ENCODE measurements at places on chromosomes 1 and 21.
A peak's percentile ranks its signal among the peaks of the same experiment; 100 is the strongest.

DNA sequence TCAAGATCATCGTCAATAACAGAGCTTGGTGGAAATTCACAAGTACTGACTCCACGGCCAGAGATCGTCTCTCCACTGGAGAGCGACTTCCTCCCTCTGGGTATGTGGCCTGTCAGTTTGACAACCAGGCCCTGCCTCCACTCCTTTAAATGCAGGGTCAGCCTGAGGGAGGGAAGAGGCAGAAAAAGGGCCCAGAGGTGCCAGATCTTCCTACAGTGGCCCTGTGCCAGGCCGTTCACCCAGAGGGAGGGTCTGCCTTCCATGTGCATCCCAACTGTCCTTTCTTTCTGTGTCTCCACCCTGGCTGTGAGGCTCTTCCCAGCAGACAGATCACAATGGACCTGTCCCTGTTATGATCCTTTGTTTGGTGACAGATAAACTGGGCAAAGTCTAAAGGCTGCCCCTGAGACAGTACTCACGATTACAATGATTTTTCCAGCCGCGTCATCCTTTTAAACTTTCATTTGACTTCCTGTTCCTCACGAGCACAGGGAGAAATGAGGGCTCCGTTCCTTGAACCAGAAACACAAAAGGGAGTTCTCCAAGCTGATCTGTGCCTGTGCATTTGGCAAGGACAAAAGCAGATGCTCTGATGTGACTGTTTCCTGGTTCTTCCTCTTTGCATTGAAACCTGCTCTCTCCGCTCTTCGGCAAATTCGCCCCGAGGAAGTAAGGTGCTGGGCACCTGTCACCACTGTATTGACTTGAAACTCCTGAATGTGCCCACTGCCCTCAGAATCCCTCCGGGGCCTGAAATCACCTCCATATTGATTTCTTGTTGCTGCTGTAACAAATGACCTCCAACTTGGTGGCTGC, 126.7 kb downstream of the PGBD5 start:
- DNase-seq: no peak

GRCh38 chr21:38436341-38436740, 61.9 kb downstream of the ERG start:
- DNase-seq: no peak

DNA sequence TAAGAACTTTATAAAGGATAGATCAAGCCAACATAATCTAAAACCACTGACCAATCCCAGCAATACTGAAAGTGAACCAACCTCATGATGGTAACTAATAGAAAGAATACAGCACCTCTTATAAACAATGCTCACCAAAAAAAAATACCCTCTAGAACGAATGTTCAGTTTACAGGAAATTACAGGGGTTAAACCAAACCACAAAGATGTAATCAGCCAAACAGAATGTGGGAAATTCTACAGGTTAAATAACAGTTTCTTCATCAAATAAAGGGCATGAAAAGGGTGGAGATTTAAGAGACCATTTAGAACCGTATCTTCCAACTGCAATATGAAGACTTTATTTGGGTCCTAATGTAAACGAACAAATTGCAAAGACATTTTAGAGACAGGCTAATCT, 30.4 kb downstream of the ARID4B start:
- no peak for DNase-seq

DNA sequence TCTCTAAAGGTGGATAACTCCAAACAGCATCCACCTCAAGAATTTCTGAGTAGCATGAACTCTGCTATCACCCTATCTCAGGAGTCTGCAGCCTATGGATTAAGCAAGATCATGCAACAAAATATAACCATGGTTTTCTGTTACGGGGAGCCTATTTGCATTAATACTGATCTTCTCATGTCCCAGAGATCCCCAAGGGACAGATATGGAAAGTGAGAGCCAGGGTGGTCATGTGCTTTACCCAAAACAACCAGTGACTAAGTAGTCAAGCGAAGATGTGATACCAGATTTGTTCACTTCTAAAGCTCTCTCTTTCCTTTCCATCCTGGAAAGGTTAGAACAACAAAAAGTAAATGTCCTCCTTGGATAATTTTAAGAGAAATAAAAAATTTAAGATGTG, 125.1 kb downstream of the PRRX1 start:
- DNase-seq: no peak

- no peak for DNase-seq
These were observed 188.7 kb upstream of the ATP1B1 start for GRCh38 chr1:168917796-168918195.

- peak; percentile 97 for DNase-seq
These were observed 359.0 kb upstream of the PTBP2 start for GRCh38 chr1:96362623-96363022.

GRCh38 chr1:59411147-59411546, 114.3 kb downstream of the FGGY start:
- DNase-seq: no peak

GRCh38 chr21:15744926-15745325, 15.1 kb downstream of the USP25 start:
- no peak for DNase-seq

DNA sequence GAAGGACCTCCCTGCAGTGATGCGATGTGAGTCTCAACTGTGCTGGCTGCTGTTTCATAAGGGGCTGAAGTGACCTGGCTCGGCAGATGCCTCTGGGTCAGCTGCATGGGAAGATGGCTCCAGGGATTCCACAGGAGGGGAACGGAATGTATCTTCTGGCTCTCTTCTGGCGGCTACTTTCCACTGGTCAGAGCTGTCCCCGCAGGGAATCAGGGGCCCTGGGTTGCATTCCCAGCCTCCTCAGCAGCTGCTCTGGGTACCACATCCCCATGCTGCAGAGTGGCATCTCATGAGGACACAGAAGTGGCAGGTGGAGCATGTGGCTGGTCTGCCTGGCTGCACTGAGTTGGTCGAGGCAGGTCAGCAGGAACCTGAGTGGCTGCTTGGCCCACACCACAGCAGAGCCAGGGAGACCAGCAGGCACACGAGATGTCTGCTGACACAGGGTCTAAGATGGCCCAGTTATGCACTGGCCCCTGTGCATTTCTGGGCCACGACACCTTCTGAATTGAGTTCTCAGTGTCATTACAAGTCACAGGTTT, 42.8 kb downstream of the POFUT2 start:
- DNase-seq: no peak

GRCh38 chr1:116854403-116854690, 55.4 kb upstream of the PTGFRN start:
- DNase-seq: no peak

- no peak for DNase-seq
These were observed 26.6 kb downstream of the KRTAP24-1 start for GRCh38 chr21:30256100-30256499.

GRCh38 chr1:163610486-163610885, 288.7 kb downstream of the NUF2 start:
- DNase-seq: no peak

GRCh38 chr21:32238063-32238462, 40.8 kb downstream of the MIS18A start:
- DNase-seq: no peak

GRCh38 chr1:115065021-115065420, 24.3 kb downstream of the TSPAN2 start:
- no peak for DNase-seq

- DNase-seq: no peak
These were observed 64.3 kb downstream of the ZNF644 start for GRCh38 chr1:90957497-90957896.

DNA sequence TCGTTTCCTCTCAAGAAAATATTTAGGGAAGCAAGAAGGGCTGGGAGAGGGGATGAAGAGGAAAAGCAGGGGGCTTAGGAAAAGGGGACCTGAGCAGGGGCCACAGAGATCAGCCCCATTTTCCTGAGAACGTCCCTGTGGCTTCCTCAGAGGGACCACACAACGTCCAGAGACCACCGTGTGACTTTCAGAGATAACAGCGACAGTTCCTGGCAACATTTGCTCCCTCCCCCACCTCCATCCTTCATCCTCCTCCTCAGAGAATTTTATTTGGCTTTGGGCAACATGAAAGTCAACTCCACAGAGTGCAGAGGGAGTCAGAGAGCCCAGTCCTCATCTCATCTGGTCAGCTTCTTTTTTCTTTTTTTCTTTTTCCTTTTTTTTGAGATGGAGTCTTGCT, 50.9 kb downstream of the RUNX1 start:
- DNase-seq: no peak

GRCh38 chr1:36906555-36906954, 127.8 kb downstream of the GRIK3 start:
- no peak for DNase-seq

DNA sequence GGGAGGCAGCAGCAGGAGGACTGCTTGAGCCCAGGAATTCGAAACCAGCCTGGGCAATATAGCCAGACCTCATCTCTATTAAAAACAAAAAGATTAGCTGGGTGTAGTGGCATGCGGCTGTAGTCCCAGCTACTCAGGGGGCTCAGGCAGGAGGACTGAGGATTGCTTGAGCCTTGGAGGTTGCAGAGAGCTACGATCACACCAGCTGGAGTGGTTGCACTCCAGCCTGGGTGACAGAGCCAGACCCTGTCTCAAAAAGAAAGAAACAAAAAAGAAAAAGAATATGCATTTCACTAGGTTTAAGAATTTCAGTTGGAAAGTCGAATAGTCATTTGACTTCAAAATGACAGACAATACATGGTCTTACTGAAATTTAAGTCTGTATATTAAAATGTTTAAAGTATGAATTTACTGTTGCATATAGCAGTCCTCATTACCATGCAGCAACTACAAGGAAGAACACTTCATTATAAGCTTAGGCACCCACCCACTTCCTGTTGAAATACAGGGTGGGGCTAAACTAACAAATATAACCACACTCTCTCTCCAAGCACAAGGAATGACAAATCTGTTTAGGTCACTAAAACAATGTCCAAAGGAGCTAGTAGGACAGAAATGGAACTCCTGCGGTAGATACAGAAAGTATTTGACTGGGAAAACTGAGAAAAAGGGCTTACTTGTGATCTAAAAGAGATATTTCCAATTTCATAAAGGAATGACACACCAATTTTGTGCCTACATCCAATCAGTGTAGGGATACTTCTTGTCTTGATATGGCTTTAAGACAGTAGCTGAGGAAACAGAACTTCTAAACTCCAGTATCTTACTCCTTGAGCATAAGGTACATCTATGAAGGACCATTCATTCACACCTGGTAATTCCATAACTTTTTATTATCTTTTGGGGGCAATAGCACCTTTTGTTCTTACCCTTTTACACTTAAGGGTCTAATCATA, 44.1 kb downstream of the GPR3 start:
- peak; percentile 66 for DNase-seq

GRCh38 chr1:206469411-206469932, 804 bp upstream of the IKBKE start:
- no peak for DNase-seq

- no peak for DNase-seq
These were observed 101.7 kb downstream of the NR5A2 start for GRCh38 chr1:200128944-200129879.

Measured in AG10803 (cell line).